ENCODE measurements at places on chromosomes 11 and 22.

DNA sequence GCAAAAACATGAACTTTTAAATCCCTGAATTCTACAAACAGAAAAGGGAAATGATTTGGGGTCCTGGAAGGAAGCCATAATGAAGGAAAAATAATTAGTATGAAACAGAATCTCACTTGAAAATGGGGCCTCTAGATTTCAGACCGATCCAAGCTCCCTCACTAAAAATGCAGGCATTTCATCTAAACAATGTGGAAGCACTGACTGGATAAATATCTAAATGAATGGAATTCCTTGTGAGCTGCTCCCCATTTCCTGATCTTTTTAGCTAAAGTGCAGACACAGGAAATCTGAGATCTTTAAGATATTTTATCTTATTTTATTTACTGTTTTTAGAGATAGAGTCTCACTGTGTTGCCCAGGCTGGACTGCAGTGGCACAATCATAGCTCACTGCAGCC lies 1255.8 kb downstream of the LRRC4C start:
- DNase-seq = no peak

GRCh38 chr11:65119670-65119995 lies 2.1 kb upstream of the ZNHIT2 start:
- no peak for DNase-seq

DNA sequence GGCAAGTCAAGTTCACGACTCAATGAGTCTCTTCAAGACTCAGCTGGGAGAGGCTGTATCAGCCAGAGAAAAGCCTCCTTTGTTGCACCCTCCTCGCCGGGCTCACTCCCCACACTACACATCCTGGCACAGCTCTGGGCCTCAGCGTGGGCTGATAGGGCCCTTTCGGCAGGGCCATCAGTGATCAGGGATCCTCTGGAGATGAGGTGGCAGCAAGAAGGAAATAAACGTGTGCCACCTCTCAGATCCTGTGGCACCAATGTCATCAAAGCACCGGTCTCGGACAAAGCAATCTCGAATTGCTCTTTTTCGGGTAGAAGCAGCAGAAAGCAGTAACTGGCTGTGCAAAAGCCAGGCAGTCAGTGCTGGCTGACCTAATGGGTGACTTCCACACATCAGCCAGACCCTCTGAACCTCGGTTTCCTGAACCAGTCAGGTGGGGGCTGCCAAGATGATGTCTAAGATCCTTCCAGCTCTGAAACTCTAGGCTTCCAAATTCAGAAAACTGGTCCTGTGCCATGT lies 2.1 kb downstream of the EHD1 start:
- DNase-seq = no peak

- DNase-seq = no peak
Measured at GRCh38 chr11:761526-762108, 14.4 kb downstream of the TALDO1 start.

GRCh38 chr11:11533057-11533456 lies 88.7 kb downstream of the GALNT18 start:
- DNase-seq = no peak

DNA sequence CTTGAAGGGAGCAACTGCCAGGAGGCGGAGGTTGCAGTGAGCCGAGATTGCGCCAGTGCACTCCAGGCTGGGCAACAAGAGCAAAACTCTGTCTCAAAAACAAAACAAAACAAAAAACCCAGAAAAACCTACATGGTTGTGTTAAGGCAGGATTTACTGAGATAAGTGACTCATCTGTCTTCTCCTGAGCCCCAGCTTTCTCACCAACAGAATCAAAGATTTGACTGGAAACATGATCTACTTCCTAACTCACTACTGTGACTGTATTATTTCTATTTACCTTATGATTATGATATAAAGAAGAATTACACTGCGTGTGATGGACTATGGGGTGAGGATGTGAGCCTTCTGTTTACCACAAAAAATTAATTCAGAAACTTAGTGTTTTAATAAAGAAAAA lies 21.8 kb downstream of the FAM118B start:
- no peak for DNase-seq

GRCh38 chr11:114061048-114061680 lies 1.7 kb downstream of the ZBTB16 start:
- no peak for DNase-seq

- DNase-seq = no peak
Measured at GRCh38 chr11:2942872-2943710, 13.9 kb upstream of the PHLDA2 start.

DNA sequence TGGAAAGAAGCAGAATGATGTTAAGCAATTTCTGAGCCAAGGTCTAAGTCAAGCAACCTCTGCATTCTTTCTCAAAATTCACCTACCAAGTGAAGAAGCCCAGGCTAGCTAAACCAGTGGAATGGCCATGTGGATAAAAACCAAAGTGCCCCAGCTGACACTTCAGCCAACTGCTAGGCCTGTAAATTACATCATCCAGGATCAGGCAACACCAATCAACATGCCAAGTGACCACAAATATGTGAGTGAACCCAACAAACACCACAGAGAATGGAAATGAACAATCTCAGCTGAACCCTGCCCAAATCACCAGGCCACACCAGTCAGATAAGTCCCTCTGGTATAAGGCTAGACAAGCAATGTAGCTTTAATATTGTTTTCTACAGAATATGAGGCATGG lies 25.1 kb upstream of the FJX1 start:
- no peak for DNase-seq

GRCh38 chr11:34827228-34827627 lies 89.0 kb downstream of the APIP start:
- no peak for DNase-seq

GRCh38 chr11:11640152-11640551 lies 18.3 kb upstream of the GALNT18 start:
- no peak for DNase-seq

DNA sequence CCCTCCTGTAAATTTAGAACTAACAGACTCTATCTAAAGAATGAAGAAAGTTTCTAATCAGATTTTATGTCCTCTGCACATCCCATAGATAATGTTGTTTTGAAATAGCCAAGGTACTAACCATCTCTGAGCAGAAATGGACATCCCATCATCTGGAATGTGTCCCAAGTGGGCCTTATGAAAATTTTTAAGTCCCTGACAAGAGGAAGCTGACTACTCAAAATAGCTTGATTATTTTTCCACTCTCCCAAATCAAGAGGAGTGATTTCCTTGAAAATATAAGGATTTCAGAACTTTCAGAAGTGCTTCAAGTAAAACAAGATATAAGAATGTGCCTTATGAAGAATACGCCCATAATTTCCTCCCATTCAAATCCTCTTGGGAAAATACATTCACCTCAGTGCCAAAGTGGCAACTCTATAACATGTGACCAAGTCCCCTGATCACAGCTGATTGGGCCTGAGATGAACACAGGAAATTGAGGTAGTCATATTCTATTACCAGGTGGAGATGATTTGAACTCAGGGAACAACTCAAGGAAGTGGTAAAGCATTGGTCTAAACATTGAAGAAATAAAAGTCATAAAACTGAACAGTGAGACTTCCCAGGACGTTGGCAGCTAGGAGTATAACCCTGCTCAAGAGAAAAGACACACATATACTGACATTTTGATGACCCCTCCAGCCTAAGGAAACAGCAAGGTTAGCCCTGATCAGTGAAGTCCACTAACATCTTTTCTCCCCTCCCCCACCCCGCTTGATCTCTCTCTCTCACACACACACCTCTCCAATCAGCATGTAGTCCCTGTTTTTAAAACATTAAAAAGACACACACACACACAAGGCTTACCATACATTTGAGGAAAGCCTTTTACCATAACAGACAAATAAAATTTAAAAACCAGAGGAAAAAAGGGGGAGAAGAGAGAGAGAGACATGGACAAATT lies 70.8 kb upstream of the TEAD1 start:
- no peak for DNase-seq

DNA sequence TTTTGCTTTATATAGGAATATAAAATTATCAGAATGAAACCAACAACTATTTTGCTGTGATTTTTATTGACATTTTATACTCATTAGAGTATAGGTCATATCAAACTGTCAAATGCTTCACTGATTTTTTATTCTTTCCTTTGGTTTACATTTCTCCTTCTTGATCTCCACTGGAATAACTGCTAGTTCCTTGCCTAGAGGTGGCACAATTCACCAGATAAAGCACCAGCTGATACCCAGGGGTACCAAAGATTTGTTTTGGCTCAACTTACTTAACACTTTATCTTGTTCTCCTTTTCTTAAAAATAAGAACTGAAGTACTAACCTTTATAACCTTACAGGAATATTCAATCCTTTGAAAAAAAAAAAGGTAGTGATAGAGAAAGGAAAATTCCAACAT lies 725.1 kb upstream of the CHORDC1 start:
- no peak for DNase-seq

- no peak for DNase-seq
Measured at GRCh38 chr11:19670030-19670791, 42.4 kb upstream of the NAV2 start.

DNA sequence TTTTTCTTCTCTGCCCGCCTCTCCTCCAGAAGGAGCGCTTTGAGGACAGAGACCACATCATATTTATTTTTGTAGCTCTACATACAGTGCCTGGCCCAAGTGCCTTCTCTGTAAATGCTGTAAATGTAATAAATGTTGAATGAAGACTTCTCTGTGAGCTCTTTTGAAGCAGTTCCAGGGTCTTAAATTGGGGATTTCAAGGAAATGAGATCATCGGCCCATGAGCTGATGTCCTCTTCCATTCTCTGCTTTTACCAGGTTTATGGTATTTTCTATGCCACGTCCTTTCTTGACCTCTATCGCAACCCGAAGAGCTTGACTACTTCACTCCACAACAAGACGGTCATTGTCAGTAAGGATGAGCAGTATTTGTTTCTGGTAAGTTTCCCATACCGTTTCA lies 165.7 kb upstream of the SORL1-AS1 start:
- no peak for DNase-seq

DNA sequence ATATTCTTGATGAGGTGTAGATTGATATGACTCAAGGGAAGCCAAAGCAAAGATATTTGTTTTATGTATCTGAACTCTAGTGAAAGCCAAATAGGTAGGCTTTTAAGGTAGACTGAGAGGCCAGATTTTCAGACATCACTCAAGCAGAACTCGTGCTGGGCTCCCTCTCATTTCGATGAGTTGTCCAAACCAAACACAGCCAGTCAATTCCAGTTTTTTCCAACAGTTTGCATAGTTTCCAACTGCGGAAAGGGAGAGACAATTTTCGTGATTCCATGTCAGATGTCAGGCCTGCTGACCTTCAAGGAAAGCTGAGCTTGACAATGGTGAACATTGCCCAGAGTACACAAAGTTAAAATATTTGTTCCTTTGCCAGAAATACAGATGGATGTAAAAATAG lies 110.9 kb upstream of the MPPED2 start:
- DNase-seq = no peak

GRCh38 chr22:27866135-27867084 lies 52.6 kb downstream of the PITPNB start:
- DNase-seq = no peak

DNA sequence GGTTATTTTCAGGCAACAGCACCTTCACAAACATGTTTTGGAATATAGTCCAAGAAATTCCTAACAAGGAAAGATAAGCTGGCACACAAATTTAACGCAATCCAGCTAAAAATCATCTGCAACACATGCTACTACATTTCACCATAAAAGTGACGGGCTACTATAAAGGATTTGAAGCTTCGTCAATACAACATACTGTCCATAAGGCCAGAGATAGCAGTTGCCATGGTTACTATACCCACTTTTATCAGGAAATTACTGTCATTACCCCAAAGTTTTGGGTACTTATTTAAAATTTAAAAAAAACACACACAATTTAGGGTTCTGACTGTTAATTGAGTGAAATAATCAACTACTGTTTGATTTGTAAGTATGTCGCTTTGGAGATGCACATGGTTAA lies 6.9 kb downstream of the PHF21A start:
- DNase-seq = no peak

DNA sequence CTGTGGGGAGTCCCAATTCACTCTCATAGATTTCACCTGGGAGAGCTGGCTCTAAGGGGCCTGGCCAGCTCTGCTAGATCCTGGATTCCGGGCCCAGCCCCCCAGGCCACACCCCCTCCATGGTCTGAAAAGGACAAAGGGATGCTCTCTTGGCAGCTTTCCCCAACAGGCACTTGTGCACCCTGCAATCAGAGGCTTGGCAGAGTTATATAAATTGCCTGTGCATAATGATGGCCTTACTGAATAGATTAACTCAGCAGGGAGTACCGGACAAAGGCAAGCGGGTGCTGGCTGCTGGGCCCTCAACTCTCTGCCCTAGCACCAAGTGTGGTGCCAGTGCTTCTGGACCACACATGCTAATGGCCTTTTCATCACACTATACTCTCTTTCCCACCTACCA lies 461.6 kb downstream of the BUD13 start:
- no peak for DNase-seq

DNA sequence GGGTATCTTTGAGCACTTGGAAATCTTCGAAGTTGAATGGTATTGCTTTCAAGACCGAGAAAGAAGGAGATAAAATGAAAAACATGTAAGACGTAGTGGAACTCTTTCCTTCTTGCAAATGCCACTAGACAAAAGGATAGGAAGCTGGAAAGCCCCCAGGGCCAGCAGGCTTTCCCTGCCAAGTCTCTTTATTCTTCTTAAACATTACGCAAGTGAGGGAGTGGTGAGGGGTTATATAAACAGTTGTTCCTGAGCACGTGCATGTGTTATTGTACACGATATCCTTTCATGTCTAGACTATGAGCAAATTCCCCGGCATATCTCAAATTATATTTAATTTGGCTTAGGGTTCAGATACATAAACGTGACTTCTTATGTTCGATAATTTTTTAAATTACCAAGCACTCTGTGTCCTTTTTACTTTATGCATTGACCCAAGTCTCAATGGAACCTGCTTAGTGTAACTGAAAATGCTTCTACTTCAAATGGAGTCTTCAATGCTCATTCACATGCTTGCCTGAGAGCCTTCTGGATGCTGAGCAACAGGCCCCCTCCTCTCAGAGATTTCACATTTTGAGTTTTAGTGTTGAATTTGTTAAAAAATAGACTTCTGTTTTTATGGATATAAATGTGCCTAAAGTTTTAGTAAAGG lies 59.0 kb downstream of the PPP2R1B start:
- DNase-seq = no peak

DNA sequence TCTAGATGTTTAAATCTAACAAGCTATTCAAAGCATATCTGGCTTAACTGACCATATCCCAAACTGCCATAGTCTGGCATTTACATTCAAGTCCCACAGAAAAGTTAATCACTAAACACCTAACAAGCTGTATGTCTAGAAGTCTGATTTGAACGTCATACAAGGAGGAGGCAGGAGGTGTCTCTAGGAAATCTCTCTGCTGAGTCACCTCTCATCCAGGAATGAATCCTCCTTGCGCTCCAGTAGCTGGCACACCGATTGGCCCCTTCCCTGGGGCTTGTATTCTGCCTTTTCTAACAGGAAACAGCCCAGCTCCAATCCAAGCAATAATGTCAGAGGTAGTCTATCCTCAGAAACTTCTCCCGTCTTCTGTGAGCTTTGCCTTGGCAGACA lies 31.8 kb downstream of the FEZ1 start:
- no peak for DNase-seq

DNA sequence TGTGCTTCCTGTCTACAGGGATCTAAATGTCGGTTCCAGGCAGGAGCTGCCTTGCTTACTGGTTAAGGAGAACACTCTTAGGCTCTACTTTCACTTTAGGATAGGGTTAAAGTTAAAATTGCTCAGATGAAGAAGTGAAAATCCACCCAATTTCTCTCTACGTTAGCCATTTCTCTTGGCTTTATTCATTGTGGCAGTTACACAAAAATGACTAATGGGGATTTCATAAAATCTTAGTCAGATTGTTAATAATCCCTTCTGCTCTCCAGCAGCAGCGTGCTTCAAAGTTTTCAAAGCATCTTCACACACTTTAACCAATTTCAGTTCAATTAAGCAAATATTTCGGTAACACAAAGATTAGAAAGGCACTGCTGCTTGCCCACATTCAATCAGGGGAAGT lies 58.4 kb upstream of the RCN1 start:
- no peak for DNase-seq

- no peak for DNase-seq
Measured at GRCh38 chr11:67671211-67671520, 3.3 kb downstream of the ALDH3B2 start.
